ENCODE measurements at places on chromosomes 6 and 20.

DNA sequence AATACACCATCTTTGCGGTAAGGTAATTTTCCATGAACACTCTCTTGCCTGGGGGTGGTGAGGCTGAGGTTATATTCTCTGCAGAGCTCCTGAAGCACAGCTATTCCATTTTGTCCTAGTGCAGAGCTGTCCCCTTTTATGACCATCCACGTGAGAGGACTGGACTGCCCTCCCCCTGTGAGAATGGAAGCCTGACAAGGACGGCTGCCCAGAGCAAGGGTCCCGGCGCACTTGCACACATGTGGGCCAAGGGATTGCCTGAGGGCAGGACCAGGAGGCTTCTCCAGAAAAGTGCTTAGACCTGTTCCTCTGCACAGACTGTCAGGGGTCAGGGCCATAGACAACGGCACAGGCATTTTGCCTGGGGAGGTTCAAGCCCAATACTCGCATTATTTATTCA lies 48.2 kb downstream of the SLC22A23 start:
- DNase-seq: no peak

DNA sequence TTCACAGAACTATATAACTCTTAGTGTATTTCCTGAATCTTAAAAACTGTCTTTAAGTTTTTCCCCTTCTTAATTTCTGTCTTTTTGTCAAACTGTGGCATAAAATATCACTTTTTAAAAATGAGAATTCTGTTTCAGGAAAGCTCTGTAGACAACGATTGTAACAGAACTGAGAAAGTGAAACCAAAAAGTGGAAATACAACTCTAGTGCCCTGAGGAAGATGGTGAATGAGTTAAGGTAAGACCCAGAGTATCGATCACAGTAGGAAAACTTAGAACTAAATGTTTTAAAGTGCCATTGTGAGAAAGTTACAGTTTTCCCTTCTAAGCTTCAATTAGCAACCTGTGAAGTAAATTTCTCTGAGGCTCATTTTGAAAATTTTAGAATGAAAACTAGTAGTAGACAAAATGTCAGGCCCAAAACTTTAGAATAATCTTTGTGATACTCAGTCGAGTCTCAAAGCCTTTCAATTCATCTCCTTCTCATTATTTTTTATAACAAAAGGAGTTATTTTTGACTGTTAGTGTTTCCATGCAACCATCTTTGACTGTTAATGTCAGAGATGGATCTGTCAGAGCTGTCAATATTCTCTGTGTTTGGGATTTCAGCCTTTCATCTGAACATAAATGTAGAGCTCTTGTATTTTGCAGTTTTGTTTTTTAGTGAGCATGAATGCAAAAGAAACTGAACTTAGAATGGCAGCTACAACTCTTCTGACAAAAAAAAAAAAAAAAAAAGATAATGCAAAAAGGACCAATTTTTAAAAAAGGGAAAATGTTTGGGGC lies 19.0 kb upstream of the TRDN start:
- no peak for DNase-seq

DNA sequence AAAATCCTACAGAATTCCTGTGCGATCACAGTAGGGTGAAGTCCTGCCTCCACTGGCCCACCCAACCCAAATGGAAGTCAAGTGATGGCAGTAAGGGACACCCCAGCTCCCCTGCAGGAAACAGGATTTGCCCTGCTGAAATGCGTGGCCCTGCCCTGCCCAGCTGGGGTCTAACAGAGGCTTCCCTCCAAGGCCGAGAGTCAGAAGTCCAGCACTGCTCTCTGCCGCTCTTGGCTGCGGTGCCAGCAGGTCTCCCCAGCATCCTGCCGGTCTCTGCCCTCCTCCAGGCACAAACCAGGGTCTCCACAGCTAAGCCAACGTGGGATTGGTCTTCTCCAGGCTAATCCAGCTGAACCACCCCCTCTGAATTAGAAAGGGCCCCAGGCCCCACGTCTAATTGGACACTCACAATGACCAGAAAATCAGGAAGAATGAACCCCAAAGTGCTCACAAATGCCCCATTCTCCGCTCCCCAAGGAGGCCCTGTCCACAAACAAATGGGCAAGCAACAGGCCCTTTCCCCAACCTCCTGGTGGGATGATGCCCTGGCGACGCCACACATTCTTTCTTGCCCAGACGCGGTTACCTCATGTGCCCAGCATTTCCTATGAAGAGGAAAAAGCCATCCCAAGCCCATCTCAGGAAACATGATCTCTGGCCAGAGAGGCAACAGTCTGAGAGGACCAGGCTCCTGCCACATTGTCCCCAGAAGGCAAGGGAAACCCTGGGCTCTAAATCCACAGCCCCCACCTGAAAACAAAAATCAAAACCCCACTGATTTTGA lies 117.2 kb downstream of the BANF2 start:
- DNase-seq: no peak

GRCh38 chr6:72560721-72561593 lies 60.9 kb upstream of the KCNQ5 start:
- no peak for DNase-seq

- no peak for DNase-seq
These were observed 139.7 kb upstream of the FLRT3 start for GRCh38 chr20:14477125-14477524.

GRCh38 chr6:166331503-166332415 lies 10.6 kb downstream of the SFT2D1 start:
- DNase-seq: no peak

GRCh38 chr6:143097224-143097795 lies 36.6 kb downstream of the AIG1 start:
- DNase-seq: no peak

DNA sequence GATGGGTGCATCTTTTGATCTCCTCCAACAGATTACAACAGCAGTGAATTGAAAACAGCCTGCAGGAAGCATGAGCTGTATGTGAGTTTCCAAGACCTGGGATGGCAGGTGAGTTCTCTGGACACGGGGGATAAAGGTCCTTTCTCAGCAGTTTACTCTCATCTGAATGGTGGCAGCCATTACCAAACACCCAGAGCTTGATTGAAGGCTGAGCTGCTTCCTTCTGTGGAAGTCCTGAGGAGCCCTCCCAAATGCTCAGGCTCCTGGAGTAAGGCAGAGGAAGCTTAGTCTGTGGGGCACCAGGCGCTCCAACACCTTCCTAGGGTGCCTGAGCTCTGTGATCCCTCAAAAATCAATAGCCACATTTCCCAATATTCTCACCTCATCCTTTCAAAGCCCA lies 31.5 kb downstream of the TXNDC5 start:
- no peak for DNase-seq

DNA sequence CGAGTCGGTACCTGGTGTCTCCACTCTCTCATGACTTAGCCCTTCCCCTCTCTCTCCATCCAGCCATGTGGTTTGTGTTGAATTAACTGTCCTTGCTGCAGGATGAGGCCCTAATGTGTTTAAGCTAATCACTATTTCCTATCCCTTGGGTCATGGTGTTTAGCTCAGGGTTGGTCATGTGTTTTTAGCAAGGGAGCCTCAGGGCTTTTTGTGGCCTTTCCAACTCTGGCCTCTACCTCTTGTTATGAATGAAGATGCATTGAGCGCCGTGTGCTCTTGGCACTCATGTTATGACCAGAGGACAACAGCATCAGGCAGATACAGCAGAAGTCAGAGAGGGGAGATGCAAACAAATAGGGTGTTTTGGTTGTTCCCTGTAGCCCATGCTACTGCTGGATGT lies 674.2 kb upstream of the FLRT3 start:
- DNase-seq: no peak

DNA sequence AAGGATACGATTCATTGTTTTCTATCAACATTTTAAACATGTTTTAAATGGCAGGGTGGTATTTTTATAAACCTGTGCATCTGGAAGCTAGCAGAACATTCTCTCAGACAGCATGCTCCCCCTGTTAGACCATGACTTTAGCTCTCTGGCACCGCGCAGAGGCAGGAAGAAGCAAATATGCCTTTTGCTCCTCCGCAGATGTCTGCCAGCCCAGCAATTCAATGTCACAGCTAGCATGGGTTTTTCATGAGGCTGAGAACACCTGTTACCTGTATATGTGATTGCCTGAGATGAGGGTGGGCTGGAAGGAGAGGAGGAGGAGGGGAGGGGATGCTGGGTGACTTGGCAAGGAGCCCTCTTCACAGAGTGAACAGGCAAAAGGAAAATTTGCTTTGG lies 6.7 kb downstream of the MTCH1 start:
- peak; percentile 63 for DNase-seq

DNA sequence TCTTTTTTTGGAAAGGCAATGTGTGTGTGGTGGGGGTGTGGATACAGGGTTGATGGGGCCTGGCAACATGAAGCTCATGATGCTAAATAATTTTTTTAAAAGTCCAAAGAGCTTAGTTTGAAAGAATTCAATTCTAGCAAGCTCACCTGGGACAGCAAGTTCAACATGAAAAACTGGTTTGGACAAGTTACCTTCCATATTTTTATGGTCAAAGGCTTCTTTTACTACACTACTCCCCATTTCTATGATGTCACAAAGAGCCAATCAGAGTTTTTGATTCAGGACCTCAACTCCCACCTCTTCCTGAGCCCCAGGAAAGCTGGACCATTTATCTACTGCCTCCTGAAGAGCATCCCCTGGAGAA lies 66.1 kb upstream of the CTNNBL1 start:
- no peak for DNase-seq

GRCh38 chr20:19381947-19382346 lies 169.5 kb downstream of the SLC24A3 start:
- no peak for DNase-seq

DNA sequence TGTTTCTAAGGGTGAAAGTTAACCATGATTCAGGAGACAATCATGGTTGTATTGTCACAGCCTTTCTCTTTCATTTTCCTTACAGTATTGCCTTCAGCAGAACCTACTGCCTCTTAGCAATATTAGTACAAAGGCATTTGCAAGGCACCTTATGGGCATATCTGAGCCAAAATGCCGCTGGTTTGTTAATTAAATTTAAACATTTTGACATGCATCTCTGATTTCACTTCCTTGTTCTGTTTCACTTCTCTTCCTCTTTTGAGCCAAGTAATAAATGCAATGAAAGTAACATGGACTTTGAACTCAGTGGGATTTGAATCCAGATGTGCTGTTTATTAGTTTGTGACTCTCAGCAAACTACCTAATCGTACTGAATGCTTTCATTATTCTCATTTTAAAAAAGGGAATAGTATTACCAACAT lies 467.4 kb upstream of the CITED2 start:
- no peak for DNase-seq

GRCh38 chr20:35286077-35286898 lies 1.7 kb upstream of the EIF6 start:
- no peak for DNase-seq

DNA sequence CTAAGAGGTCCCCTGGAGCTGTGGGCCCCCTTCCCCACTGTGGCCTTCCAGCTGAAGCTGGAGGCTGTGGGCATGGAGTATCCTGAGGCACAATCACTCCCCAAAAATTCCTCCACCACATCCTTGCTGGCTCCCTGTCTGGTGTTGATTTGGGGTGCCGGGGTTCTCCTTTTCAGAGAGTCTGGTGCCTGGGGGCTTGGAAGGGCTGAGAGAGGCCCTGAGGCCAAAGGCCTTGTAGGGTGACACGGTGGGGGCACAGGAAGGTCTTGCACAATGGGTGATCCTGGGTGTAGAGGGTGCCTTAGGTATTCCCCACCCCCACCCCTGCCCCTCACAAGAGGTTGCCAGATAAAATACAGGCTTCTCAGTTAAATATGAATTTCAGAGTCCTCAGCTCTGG lies 33.2 kb upstream of the VEGFA start:
- DNase-seq: no peak

DNA sequence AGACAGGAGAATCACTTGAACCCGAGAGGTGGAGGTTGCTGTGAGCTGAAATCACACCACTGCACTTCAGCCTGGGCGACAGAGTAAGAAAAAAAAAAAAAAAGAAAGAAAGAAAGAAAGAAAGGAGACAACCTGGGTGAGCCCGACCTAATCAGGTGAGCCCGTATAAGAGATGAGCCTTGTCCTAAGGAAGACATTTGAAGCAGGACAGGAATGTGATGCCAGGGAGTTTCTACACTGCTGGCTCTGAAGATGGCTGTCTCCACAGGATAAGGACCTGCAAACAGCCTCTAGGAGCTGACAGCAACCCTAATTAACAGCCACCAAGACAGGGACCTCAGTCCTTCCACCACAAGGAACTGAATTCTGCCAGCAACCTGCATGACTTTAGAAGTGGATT lies 41.9 kb downstream of the NHLRC1 start:
- DNase-seq: no peak

- no peak for DNase-seq
These were observed 147.4 kb upstream of the PRND start for GRCh38 chr20:4574356-4574690.

DNA sequence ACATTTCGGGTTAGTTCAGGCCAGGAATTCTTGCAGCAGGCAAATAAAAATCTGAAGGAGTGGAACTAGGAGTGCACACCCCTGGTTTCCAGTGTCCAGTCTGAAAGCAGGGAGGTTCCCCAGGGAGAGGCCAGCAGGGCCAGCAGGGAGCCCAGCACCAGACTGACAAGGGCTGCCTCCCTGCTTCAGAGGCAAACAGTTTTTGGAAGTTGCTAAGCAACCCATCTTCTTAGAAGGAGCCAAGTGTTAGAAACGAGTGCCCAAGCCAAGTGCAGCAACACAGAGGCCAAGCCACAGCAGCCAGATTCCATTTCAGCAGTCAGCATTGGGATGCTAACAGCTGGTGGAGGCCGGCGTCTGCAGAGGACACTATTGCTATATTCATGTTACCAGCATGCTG lies 179.1 kb downstream of the SYNDIG1 start:
- no peak for DNase-seq

GRCh38 chr6:150185732-150186117 lies 42.9 kb downstream of the PPP1R14C start:
- DNase-seq: no peak

DNA sequence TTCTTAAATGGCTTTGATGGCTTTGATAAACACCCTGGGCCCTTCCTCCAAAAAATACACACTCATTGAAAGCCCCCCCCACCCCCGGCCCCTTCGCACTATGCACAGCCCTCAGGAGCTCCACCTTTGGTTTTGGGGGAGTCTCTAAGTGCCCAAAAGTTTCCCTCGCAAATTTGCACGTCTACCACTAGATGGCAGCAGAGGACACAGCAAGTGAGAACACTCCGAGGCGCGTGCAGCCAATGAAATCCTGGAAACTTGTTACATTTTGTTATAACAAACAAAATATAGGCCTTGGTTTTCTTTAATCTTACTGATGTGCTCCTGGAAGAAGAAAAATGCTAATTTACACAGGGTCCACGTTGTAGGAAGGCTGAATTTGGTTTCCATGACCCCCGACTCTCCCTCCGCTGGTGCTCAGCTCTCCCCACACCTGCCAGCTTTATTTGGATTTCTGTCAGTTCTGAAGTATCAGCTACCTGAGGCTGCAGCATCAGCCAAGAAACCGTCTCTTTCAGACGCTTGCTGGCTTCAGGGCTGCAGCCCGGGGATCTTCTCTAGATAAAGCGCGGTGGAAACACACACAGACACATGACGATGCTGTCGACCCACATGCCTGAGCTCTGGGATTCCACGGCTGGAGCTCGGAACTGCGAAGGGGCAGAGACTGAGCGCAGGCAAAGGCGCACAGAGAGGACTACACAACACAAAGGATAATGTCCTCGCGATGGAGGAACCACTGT lies 148.3 kb upstream of the RPS6KA2 start:
- DNase-seq: no peak
